ENCODE measurements at places on chromosomes 6 and 20.

DNA sequence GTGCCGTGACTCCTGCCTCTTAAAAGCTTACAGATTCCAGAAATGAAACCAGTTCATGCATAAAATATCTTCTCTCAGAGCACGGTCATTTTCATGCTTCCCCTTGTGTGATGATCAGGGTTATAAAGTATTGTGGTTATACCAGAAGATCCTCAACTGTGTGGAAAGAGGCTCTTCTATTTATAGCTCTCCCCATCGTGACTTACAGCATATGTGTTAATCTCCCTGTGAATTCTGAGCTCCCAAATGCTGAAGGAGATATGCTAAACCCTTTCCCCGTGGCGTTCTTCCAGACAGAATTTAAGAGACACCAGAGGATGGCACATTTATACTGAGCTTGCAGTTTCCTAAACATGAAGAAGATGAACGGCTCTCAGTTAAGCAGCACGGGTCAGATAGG lies 158.8 kb downstream of the CDH26 start:
- no peak for DNase-seq

DNA sequence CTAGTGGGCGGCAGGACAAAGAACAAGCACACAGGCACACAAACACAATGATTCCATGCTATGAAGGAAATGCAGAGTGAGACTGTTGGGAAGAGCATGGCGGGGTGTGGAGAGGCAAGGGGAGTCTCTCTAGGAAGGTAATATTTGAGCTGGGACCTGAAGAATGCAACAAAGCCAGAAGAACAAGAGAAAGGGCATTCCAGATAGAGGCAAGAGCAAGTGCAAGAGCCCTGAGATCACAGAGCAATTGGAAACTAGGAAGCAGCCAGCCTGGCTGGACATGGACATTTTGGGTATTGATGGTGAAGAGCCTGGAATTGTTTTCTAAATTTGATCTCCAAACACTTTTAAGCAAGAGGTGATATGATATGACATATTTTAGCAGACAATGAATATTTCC lies 15.4 kb downstream of the SRXN1 start:
- DNase-seq = no peak

- DNase-seq = no peak
Observed at GRCh38 chr6:105545947-105546731, 143.3 kb upstream of the PREP start.

- no peak for DNase-seq
Observed at GRCh38 chr6:21142741-21143140, 450.8 kb upstream of the SOX4 start.

DNA sequence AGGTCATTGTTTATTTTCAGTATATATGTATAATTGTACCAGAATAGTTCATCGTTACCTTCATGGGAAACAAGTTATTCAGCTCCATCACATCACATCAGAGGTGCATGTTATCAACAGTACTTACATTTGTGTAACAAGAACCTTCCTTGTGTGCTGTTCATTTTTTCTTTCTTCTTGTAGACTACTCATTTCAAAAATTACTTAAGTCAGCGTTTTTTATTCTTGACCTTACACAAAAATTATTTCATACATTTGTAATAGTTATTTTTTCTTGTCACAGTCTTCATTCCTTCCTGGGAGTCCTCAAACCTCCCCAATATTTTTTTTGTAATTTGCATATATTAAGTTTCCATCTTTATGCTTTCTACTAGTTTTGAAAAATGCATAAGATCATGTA lies 725.7 kb upstream of the ADGRB3 start:
- no peak for DNase-seq

DNA sequence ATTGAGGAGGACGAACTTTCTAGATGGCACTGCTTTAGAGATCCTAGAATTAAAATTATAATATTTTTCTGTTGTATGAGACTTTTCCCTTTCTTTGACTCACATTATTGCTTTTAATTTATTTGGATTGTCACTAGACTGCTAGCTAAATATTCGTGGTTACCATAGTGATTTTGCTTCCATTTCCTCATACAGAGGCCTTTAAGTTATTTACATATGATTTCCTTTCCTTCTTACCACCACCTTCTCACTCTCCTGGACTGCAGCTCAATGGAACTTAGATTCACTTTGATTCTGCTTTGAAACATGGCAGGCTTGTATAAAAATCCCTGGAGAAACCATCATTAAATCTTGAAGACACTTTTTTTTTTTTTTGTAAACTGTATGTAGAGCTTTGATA lies 222.9 kb downstream of the LAMA2 start:
- no peak for DNase-seq

GRCh38 chr20:40286975-40287531 lies 402.0 kb downstream of the MAFB start:
- DNase-seq = no peak

DNA sequence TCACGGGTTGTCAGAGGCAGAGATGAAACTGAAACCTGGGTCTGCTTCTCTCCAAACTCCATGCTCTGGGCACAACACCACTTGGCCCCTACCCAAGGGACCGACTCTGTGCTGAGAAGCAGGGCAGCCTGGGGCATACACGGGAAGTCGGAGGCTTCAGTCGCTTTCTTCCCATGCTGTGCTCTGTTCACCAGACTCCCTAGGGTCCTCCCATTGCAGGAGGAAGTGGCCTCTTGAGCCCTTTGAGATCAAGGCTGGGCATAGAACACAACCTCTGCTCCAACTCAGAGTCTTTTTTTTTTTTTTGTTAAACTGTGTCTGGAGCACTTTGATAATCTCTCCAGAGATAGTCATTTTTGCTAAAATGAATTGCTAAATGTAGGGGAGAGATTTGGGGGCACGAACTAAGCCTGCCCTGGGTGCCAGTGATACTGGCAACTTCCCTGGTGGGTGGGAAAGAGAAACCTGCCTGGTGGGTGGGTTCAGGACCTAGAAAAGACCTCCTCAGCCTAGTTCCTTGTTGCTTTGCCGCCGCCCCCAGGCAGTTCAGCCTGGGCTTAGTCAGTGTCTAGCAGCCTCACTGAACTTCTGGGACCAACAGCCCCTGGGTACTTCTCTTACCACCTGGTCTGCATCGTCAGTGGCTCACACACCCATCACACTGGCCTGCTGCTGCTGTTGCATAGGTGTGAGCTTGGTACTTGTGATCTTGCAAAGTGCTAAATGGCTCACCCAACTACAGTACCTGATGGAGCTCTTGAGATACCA lies 62.0 kb downstream of the PPP1R14C start:
- no peak for DNase-seq

- DNase-seq = no peak
Observed at GRCh38 chr6:108002365-108003221, 44.6 kb upstream of the SEC63 start.

DNA sequence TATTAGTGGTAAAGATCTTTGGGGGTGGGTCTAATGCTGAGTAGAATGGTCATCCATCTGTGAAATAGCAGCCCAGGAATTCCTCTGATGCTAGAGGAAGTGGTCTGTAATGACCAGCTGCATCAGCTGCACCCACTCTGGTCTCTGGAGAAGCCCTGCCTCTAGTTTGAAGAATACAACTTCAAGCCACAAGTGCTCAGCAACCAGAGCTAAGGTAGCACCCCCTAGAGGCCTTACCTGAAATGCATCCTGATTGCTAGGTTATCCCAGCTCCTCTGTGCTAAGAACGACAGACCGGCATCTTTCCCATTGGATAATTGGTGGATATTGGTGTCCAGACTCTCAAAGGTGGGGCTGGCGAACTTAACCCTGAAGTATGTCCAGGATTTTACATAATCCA lies 58.2 kb downstream of the DNAH8 start:
- no peak for DNase-seq

DNA sequence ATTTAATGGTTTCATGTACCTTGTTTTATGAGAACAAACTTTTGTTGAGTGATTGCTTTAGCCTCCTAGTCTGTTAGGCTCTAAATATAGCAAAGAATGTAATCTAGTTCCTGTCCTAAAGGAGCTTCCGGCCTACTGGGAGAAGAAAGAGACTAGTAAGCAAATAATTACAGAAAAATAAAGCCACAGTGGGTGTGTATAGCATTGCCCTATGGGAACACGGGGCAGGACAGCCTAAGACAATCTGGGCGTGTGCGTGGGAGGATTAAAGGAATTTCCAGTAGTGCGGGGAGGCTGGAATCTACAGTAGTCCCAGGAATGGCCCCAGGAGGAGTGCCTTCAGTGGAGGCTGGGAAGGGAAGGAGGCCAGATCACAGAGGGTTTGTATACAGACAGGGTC lies 98.1 kb upstream of the AKAP12 start:
- DNase-seq = no peak

DNA sequence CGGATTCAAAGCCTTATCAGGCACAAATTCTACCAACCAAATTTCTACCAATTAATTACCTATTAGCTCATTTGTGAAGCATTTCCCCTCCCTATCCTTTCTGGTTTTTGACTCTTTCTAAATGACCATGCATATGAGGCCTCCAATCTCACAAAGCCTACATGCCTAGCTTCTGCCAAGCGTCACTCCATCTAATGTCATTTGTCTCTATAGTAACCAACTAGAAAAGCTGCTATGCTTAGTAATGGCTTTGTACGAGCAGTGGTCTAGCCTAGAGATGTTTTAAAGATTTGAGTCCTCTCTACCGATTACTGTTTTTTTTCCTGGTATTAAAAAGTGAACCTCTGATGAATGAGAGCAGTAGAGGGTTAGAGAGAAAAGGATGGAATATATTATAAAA lies 4.8 kb upstream of the ASF1A start:
- DNase-seq = no peak

- DNase-seq = no peak
Observed at GRCh38 chr20:25193843-25194242, 1.7 kb upstream of the ENTPD6 start.

DNA sequence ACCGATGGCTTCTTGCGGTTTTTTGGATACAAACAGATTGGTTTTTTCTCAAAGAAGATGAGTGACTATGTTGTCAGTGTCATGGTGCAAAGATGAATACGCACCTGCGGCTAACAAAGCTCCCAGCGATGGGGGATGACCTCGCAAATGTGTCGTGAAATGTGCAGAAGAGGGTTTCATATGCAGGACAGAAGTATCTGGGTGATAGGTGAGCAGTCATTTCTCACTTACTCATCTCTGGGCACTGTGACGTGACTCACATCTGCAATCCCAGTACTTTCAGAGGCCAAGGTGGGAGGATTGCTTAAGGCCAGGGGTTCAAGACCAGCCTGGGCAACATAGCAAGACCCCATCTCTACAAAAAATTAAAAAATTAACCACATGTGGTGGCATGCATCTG lies 216.3 kb downstream of the ERMARD start:
- DNase-seq = no peak

DNA sequence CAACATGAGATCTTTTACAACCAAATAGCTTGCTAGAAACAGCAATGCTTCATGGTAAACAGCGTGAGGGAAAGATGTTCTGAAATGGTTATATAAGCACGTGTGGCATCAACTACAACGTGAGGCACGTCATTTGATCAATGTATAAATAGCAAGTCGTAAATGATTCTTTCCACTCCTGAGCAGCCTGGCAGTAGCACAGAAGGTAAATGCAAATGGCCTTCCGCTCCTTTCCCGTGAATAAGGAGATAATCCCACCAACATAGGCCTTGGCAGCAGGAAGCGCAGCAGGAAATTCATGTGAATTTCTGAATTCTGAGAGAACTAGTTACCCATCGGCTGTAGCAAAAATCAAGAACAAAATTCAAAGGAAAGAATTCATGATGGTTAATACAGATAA lies 17.0 kb downstream of the RPS6KA2 start:
- DNase-seq = no peak

GRCh38 chr20:3229798-3230197 lies 9.2 kb downstream of the SLC4A11 start:
- no peak for DNase-seq

GRCh38 chr6:149563203-149563927 lies 2.8 kb upstream of the GINM1 start:
- no peak for DNase-seq

GRCh38 chr6:139372326-139373153 lies 1.9 kb downstream of the CITED2 start:
- DNase-seq = no peak

DNA sequence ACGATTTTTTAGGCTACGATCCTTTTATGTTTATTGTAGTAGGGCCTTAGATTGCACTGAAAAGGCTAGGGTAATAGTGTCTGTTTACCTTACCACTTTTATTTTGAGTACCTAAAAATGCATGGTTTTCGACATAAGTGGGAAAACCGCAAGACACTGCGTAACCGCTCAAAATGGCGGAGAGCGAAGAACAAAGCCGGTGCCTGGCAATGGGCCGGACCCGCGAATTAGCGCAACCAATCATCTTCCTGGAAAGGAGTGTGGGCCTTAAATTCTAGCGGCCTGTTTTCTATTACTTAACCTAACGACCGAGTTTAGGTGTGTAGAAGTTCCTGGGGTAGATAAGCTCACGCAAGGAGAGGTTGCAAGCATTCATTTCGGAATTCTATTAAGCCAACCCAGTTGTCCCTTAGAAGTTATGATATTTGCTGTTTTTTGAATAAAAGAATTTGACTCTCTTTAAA lies 118.0 kb downstream of the HFE start:
- DNase-seq = peak; percentile 45

DNA sequence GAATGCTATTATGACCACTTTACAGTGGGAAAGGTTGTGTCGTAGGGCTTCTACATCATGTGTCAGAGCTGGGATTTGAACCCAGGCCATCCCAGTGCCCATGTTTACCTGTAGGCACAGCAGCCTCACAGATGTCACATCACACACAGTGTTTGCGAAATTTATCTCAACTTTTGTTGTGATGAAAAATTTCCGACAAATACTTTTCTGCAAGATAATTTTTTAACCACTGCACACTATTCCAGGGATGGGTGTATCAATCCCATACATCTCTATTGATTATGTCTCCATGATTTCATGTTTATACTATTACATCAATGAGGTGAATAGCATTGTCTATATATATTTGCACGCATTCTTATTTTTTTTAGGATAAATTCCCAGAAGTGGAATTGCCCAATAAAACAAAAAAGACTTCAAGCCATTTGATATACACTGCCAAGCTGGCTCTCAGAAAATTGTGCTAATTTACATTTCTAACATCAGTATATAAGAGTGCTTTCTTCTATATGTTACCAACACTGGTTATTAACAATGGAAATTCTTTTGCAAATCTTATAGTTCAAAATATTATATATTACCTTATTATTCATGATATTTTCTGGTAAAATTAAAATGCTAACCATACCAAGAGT lies 189.1 kb upstream of the ZNF217 start:
- no peak for DNase-seq

DNA sequence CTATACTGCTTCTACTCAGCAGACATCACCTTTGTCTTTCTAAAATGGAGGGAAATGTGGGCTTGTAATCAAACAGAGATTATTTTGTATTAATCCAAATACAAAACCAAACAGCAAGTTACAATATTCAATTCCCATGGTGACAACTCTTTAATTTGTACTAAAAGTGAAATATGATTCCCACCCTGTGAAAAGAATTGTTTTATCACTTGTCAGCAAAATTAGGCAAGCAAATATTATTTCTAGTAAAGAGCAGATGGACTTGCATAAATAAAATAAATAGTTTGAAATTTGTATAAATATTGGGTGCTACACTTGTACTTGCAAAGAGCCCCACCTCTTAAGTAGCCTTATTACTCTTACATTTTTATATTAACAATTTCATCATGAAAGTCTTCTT lies 6.1 kb upstream of the TXLNB start:
- DNase-seq = no peak

- DNase-seq = no peak
Observed at GRCh38 chr6:151239603-151240035, at the start of gene AKAP12. Gene AKAP12, plus strand, starts transcription at chr6:151239967. Its CDS starts 596 bp downstream, at chr6:151240563.
